Fibroblast of upper back skin (primary cell): ENCODE measurements at places on chromosomes 6 and 20.

DNA sequence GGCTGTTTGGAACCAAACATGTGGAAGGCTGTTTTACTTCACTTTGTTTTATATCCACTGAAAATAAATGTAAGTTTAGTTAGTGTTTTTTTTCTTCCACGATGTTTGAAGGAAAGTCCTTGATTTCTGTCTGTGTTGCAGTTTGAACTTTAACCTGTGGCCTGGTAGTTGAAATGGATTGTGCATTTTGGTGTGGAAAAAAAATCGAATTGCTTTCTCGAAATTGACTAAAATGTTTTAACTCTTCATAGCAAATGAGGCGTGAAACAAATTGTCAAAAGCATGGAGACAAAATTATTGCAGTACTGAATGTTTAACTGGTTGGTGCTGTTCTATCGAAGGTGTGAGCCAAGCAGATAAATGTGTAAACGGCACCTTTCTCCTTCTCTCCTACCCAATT is 24.5 kb downstream of the ARID1B start:
- no peak for DNase-seq

DNA sequence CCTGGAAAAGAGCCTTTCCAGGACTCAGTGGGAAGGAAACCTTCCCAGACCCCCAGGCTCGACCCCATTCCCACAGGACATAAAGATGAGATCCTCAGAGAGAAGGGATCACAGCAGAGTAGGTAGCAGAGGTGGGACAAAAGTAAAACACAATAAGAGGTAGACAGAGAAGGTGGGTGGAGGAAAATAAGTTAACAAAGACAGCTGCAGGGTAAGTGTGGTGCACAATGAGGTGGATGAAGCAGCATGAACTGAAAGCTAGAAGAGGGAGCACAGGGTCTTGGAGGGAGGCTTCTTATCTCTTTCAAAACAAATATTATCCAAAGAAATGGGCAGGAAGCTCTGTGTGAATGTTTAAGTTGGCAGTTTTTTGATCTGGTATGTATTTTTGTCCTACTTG is 14.0 kb upstream of the MAP7 start:
- DNase-seq = no peak

DNA sequence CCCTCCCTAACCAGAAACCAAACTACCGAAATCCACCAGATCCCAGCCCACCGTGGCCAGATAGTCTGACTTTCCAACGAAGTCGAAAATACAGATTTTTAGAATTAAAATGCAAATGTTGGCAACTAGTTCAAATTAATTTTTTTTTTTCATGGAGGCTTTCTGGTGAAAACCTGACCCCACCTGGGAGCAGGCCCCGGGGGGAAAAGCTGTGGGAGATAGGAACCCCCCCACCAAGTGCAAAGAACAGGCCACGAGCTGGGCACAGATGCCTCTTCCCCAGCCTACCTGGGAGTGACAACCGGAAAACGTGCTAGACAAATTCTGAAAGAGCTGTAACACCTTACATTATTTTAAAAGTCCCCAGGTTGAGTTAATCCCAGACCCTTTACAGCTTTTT is 333.8 kb downstream of the PREX1 start:
- DNase-seq = no peak

- peak; percentile 82 for DNase-seq
Measured at GRCh38 chr6:47083586-47084047, 41.5 kb upstream of the ADGRF1 start.

- DNase-seq = peak; percentile 45
Measured at GRCh38 chr6:111361648-111362047, 121.4 kb downstream of the REV3L start.

- no peak for DNase-seq
Measured at GRCh38 chr6:154367839-154368695, 11.5 kb upstream of the IPCEF1 start.

DNA sequence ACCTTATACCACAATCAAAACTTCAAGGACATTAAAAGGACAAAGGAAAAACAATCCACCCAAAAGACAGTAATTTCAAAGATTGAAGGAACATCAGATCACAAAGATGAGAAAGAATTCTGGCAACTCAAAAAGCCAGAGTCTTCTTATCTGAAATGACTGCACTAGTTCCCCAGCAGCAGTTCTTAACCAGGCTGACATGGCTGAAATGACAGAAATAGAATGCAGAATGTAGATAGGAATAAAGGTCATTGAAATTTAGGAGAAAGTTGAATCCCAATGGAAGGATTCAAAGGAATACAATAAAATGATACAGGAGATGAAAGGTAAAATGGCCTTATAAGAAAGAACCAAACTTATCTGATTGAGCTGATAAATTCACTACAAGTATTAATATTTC is 231.4 kb downstream of the CD109 start:
- DNase-seq = no peak

DNA sequence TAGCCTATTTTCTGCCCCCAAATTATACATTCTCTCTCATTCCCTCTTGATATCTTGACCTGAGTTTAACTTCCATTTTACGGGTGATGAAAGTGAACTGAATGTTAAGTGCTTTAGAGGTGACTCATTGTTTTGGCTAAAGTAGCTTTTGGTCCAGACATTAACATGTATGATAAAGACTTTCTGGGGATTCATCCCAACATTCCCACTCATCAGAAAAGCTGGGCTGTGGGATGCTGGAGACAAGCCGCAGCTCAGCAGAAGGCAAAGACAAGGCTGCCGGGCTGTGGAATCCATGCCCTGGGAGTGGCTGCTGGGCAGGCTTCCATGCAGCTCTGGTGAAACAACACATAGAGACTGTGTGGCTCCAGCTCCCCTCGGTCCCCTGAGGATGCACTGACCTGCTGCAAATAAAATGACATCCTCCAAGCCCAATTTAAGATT is 89.9 kb upstream of the SYNDIG1 start:
- DNase-seq = peak; percentile 96

DNA sequence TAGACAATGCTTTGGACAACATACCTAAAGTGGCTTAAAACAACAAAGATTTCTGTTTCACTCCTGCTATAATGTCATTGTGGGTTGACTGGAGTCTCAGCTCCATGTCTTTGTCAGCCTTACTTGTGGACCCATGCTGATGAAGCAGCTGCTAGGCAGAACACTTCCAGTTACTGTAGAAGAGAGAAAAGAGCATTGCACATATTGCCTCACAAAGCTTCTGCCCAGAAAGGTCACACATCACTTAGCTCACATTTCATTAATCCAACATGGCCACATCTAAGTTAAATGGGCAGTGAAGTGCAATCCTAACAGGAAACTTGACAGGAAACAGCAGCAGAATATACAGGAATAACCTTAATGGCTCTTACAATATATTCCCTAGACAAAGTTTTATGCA is 480.5 kb upstream of the HTR1E start:
- no peak for DNase-seq

DNA sequence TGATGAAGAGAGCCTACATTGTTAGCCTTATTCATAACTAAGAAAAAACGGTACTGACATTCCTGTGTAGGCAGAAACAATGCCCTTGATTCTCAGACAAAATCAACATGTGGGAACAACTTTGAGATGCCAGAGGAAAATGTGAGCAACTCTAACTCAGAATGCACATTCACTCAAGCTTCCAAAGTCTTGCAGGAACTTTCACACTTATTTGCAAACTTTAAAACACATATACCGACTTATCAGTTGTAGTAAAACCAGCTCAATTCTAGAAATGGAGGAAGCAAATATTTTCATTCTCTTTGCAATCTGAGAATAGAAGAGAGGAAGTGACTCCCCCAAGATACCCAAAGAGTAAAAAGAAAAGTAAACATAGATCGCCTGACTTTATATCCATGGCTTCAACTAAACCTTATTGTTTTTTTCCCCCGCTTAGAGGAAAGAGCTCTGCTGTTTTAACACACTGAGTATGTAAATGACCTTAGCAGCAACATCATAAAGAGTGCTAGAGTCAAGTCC is 117.6 kb downstream of the EPB41L2 start:
- no peak for DNase-seq

- DNase-seq = peak; percentile 23
Measured at GRCh38 chr20:36035745-36036144, 67.4 kb downstream of the CNBD2 start.

GRCh38 chr20:63810730-63811490 is 20.2 kb downstream of the ZBTB46 start:
- no peak for DNase-seq
